Stimulated activated CD4-positive, alpha-beta T cell treated with anti-CD3 and anti-CD28 coated beads, Interleukin-1b, Interleukin-23, amount 100 ng/mL, for 1 hour (primary cell): ENCODE measurements at places on chromosomes 5 and 9.

DNA sequence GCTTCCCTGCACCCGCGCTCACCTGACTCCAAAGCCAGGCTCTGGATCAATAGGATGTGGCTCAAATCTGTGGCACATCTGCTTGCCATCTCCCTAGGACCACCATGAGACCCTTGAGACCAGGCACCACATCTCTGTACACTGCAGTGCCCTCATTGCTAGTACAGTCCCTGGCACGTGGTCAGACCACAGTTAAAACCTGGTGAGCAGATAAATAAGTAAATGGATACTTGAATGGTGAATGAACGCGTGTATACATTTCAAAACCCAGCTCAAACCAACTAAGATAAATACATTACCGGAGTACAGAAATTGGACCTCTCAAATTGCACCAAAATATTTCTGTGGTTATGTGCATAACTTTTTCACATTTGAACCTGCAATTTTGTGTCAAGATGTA is 221.2 kb upstream of the IRX4 start:
- DNase-seq = no peak

GRCh38 chr5:131548176-131548575 is 86.9 kb downstream of the RAPGEF6 start:
- no peak for DNase-seq

DNA sequence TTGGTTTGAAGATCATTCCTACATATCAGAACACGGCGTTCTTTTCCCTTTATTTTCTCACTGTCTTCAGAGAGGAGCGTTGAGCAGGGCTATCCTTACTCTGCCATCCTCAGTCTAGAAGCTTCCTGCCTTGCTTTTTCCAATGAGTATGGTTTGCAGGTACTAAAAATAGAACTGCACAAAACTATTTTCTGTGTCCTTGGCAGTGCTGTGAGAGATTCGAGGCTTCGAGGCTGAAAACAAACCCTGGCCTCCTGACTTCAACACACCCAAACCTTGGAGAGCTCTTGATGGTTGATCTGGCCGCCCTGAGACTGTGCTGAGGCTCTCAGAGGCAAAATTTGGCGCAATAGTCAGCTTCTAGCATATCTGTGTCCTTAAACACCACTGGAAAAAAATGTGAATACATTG is 78.9 kb downstream of the GOLPH3 start:
- no peak for DNase-seq

- no peak for DNase-seq
Observed at GRCh38 chr9:87827341-87827740, 55.3 kb upstream of the SPATA31E1 start.

DNA sequence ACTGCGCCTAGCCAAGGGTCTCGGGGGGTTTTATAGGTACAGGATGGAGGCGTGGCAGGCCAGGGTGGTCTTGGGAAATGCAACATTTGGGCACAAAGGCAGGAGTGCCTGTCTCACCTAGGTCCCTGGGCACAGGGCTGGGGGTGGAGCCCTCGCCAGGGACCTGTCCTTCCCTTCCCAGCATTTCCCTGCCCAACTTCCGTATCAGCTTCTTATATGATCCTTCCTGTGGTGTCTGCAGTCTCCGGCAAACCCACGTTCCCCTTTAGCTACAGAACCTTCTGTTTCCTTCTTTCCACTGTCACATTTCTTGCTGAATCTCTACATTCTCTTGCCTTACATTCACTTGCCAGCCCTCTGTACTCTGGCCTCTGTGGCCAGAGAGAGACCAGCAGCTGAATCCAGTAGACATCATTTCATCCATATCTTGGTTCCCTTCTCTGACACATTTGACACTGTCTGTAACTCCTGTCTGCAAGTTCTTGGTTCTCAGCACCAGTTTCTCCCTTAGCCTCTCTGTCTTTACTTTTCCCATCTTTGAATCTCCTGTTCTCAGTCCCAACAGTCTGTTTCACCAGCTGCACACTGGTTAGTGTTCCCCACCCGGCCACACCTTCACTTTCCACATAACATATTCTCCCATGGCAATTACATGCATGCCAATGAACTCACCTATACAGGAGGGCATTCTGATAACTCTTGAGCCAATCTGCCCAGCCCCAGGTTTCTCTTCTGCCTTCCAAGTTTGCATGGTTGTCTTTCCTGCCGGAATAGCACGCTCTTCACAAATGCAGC is 134.7 kb upstream of the ZNF608 start:
- no peak for DNase-seq

DNA sequence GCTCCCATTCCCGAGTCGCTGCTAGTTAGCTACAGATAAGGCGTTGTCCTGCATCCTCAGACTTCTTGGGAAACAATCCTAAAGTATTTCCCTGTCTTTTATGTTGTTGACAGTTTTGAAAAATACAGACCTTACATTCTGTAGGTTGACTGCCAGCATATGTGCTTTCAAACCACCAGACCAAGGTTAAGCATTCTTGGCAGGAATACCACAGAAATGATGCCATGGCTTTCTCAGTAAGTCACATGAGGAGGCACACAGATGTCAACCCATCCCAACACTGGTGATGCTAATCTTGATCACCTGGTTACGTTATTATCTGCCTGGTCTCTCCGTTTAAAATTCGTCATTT is 871 bp downstream of the GLE1 start:
- no peak for DNase-seq

DNA sequence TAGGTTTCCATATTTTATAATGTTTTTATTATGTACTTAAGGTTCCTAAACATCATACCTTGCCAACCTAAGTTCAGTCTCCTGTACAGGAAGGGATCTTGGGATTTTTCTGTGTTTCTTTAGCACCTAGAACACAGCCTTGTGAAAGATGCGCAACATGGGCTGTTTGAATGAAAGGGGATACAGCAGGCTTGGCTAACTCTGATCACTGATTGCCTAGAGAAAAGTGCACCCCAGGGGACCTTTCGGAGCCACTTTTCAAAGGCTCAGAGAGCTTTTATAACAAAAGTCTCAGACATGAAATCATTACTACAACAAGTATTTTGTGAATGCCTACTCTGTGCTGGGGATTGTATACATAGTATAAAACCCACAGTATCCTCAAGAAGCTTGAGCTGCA is 261.6 kb downstream of the BNC2 start:
- DNase-seq = no peak
